ENCODE measurements at places on chromosomes 7 and 10.

DNA sequence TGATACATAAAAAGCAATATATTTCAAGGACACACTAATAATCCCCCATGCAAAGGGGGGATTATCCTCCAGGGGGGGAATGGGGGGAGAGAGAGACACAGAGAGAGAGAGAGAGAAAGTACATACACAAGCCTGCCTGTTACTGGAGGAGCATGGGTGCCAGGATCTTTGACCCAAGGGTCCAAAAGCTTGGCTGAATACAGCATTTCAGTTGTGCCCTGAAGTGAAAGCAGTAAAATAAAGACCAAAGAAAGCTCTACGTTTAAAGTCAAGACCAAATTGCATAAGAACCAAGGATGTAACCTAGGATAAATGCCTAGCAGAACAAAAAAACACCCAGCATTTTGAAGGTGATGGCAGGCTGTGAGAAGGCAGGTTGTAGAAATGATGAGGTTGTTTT, 27.8 kb upstream of the ITGB8 start:
- DNase-seq = no peak

DNA sequence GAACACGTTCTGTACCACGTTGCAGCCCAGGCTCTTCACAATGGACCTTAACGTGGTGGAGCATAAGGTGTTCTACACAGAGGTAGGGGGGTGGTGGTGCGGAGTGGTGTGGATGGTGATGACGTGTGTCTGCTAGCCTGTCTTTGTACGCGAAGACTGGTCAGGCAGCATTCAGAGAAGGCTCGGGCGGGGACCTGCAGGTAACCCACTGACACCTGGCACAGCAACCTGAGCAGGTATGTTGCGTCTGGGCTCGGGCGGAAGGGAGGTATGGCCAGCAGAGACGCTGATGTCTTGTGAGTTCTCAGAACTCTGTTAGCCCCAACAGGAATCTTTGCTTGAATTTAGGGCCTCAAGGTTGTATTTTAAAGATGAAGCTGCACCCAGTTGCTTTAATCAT, 55.0 kb downstream of the TRRAP start:
- no peak for DNase-seq

GRCh38 chr10:71845410-71846405, 5.3 kb downstream of the PSAP start:
- no peak for DNase-seq

DNA sequence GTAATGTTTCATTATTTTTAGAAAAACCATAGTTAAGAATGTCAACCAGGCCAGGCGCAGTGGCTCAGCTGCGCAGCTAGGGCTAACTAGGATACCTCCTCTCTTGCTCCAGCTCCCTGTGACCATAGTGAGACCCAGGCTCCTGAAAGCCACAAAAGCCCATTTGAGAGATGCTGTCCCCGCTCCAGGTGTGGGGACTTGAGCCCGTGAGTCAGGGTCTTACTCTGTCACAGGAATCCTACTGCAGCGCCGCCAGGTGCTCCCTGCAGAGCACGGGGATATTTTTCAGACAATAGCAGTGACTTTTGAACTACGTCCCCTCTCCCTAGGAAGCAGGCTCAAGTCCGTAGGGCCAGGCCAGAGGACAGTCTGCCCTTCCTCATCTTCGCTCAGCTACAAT, 75.6 kb upstream of the NRBF2 start:
- DNase-seq = no peak

DNA sequence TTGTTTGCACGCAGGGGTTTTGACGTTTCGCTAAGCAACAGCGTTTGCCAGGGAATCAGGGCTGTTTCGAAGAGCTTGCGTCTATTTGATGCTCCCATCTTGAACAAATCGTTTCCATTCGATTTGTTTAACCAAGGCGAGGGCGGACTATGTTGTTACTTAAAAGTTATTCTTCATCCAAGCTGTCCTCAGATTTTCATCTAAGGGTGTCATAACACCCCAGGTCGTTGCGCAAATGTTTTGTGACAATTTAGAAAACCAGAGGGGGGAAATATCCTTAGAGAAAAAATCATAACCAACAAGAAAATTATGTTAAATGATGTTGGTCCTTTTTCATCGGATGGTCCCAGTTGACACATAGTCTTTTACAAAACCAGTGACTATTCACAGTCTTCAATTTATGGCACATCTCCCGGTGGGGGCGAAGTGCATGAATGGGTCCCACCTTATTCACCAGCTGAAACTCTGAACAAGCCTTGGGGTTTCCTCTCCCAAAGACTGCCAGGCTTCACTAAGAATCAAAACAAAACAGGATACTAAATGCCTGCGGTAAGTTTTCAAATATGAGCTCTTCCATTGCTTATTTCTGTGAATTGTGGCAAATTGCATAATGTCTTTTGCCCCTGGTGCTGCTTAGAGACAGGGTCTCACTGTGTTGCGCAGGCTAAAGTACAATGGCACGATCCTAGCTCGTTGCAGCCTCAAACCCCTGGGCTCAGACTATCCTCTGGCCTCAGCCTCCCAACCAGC, 109.9 kb downstream of the REEP3 start:
- DNase-seq = peak; percentile 35

- DNase-seq = no peak
Measured at GRCh38 chr10:125061557-125062226, 98.7 kb downstream of the CTBP2 start.

DNA sequence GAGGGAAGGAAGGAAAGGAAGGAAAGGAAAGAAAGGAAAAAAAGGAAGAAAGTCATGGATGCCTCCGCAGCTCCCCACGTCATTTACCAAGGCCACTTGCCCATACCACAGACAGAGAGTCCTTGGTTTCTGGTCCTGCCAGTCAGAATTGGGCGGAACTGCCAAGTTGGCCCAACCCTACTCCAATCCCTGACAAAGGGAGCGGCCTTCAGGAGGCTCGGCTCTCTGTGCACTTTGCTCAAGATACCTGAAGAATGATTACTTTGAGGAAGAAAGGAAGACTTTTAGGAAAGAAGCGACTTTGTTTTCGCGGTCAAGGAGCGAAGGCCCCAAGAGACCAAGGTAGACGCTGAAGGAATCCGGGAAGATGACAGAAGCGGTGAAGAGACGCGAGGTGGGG, 49.1 kb upstream of the FXYD4 start:
- DNase-seq = no peak

DNA sequence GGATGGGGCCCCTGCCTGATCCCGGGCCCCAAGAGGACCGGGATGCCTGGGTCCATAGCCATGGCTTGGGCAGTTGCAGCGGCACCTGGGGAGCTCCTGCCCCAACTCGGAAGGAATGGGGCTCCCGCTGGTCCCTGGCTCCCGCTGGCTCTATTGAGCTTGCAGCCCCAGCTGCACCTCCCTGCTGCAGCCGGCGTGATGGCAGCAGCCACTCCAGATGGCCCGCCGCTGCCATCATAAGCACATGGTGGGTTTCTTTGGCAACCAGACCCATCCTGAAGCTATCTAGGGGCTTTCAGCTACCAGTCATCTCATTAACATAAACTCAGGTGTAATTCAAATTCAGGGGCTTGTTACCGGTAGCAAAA, 11.1 kb upstream of the DNMBP start:
- no peak for DNase-seq

DNA sequence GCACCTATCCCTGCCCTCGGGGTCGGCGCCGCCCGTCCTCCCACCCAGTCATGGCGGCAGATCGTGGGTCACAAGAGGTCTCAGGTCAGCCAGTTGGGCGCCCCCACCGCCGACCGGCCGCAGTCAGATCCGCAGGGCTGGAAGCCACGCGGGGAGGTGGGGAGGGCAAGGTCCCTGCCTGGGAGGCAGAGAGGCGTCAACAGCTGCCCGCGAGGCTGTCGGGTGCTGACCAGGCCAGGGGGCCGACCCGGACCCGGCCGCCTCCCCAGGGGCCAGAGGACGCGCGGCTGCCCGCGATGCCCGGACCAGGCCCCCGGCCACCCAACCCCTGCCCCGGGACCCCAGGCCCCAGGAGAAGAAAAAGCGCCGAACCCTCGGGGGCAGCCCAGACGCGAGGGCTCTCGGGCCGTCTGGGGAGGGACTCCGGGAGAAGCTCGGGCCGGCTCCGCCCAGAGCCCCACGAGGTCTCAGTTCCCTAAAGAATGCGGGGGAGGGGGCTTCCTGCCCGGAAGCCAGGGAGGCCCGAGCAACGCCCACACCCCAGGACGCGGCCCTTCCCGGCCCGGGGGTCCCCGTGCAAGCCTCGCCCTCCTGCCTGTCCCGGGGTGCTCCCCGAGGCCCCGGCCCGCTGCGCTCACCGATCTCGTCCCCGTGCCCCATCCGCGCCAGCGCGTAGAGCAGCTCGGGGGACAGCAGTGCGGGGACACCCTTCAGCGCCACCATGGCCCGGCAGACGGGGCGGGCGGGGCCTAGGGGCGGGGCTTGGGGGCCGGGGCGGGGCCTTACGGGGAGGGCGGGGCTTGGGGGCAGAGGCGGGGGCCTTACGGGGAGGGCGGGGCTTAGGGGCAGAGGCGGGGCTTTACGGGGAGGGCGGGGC, at the start of gene FUOM:
Gene FUOM, minus strand, starts transcription at position 735 of the 877 bp plus-strand sequence. Its CDS starts 12 bp downstream, at position 723.
- DNase-seq = peak; percentile 50

GRCh38 chr10:123865350-123865749, 26.3 kb downstream of the CPXM2 start:
- DNase-seq = no peak

DNA sequence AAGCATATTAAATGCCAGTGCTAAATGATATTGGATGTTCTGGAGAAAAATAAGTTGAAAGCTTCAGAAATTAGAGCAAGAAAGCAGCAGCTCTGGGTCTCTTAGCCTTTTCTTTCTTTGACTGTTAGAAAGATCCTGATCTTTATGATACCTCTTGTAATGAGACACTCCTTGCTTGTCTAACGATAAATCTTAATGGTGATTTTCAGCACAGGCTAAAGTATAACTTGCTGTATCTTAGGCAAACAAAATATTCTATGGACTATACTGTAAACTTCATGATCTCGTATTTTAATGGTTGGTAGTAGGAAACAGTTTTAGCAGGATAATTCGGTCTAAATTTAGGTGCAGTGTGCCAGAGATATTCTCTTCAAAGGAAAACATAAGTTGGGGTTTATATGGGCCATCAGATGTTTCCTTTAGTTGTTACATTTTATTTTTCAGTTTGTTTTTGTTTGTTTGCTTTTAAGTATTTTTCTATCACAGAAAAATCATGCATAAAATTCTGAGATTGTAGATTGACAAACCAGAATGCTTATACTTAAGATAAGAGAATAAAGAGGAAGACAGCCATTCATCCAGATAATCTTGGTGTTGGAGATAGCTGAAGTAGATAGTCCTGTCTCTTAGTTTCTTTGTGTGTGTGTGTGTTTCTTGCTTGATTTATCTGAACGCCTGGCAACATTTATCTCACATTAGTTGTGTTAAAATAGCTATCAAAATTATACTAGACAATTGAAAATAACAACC, 4.7 kb downstream of the CASD1 start:
- no peak for DNase-seq

DNA sequence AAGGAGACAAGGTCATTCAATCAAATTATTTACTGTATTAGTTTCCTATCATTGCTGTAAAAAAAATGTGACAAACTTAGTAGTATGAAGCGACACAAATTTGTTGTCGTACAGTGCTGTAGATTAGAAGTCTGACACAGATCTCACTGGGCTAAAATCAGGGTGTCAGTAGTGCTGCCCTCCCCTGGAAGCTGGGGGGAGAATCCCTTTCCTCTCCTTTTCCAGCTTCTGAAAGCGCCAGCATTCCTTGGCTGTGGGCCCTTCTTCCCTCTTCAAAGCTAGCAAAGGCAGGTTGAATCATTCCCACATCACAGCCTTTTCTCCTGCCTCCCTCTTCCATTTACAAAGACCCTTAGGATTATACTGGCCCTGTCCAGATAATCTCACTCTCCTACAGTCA, 28.0 kb downstream of the VPS41 start:
- DNase-seq = no peak

- no peak for DNase-seq
Measured at GRCh38 chr7:113301983-113302382, 183.6 kb upstream of the SMIM30 start.

Data from astrocyte of the spinal cord (primary cell).